ENCODE measurements at places on chromosomes 4 and X.

DNA sequence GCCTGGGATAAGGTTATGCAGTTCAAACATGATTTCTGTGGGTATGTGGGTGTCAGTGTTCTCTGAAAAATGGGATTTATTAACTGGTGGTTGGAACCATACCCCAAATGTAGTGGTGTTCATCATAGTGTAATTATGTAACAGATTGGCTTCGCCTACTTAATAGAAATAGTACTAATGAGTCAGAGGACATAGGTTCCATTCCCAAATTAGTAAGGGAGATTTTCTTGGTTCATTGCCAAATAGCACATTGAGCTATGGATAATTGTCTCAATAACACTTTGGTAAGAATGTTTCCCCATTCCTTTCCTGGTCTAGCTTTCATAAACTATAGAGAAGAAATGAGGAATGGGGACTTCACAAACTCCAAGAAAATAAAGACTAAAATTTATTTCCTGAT lies 20.5 kb upstream of the CYBB start:
- DNase-seq = no peak

DNA sequence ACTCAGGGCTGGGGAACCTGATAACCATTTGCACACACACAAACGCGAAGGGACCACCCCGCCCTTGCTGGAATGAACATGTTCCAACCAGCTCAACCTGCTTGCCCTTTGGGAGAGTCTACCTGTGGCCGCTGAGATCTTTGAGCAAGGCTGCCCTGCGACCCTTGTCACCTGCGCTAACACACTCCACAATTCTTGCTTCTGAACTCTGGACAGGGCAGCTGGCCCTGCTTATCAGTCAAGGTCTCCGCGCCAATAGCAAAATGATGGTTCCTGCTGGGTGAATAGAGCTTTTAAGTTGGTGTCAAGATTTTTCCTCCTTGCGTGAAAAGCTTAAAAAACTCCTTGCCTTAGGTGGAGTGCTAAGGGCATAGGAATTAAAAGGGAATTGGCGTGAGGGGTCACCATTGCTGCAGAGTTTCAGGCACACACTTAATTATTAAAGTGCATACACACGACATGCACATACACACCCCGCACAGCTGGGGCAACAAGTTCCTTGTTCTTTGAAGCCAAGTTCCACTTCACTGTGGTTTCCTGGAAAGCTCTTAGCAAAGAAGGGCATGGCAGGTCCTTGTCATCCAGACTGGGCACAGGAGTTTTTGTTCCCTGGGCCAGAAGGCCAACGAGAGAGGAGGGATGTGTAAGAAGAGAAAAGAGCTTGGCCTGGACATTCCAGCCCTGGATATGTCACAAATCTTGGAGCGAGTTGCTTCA lies 207.7 kb downstream of the STIM2 start:
- no peak for DNase-seq

GRCh38 chrX:41481264-41482109 lies 34.3 kb downstream of the NYX start:
- no peak for DNase-seq

- DNase-seq = no peak
Measured at GRCh38 chr4:24655971-24656370, 71.6 kb upstream of the DHX15 start.

GRCh38 chr4:107253090-107253489 lies 217.0 kb upstream of the DKK2 start:
- no peak for DNase-seq

DNA sequence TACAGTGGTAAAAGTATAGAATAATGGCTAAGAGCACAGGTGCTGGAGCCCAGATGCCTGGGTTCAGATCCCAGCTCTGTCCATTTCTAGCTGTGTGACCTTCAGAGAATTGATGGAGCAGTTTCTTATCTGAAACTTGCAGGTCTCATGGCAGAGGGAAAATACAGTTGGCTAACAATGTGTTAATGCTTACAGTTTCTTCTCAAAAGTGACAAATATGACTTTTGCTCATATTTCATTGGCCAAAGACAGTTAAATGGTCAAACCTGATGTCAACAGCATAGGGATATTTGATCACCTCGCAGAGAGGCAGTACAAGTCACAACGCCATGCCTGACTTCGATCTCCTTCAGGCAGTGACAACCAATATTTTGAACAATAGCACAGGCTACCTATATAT lies 60.2 kb upstream of the LCORL start:
- no peak for DNase-seq

- DNase-seq = no peak
Measured at GRCh38 chr4:118755438-118756226, 70.4 kb downstream of the METTL14 start.

GRCh38 chrX:141669689-141670088 lies 28.9 kb downstream of the SPANXD start:
- DNase-seq = peak; percentile 51

DNA sequence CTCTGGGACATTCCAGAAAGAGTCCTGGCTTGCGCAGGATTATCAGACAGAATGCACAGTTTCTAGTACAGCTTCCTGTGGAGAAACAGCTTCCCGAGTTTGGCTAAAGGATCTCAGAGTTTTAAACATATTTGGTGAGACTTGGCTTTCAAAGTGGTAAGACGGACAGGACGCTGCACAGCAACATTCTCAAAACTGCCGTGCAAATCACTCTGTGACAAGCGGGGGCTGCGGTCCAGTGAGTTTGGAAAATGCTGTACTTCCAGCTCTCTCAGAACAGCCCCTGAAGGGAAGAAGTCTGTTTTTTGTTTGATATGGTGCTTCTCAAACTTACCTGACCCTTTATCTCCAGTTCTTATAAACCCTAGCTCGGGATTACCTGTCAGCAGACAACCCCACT lies 18.1 kb downstream of the LGI2 start:
- no peak for DNase-seq

DNA sequence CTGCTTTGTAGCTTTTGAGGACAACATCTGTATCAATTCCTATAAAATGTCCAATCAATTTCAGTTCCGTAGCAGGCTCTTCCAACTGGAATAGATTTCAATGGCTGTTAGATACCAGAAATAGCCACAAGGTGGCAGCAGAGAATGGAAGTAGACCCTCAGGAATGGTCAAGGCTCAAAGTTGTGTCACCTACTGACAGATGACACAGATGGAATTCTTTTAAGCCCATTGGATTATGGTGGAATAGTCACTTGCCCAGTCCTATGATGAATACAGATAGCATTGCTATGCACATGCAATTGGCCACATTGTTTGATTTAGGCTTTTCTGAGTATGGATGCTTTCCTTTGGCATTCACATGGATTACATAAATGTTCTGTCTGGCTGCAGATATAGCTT lies 130.4 kb upstream of the RADX start:
- peak; percentile 50 for DNase-seq

GRCh38 chr4:73258436-73258685 lies 237 bp downstream of the ANKRD17 start:
- no peak for DNase-seq

DNA sequence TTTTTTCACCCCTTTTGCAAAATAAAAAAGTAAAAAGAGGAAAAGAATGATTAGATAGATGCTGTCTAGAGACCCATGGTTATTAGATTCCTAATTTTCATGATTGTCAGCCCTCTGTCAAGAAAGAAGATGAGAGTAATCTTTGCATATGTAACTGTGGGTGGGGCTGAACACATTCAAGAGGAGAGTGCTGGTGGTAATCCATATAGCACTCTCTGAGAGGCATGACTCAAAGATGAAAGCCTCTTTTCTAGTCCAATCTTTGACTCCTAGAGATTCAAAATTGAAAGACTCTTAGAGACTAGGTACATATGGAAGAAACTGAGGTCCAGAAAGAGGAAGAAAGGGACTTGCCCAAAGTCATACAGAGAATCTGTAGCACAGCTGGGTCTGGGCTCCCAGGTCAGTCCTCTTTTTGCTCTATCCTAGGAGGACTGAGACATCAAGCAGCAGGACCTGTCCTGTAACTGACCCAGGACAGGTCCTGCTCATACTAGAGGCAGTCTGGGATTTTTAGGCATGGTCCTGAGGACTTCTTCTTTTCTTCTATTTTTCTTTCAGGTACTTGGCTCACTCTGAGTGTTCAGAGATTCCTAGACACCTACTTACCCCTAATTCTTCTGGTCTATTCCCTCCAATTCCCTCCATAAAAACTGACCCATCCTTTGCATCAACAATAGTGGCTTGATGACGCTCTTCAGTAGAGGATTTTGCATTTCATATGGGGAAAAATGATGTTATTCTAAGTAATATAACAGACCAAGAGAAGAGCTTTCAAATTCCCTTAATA lies 23.8 kb downstream of the VSIG4 start:
- no peak for DNase-seq

DNA sequence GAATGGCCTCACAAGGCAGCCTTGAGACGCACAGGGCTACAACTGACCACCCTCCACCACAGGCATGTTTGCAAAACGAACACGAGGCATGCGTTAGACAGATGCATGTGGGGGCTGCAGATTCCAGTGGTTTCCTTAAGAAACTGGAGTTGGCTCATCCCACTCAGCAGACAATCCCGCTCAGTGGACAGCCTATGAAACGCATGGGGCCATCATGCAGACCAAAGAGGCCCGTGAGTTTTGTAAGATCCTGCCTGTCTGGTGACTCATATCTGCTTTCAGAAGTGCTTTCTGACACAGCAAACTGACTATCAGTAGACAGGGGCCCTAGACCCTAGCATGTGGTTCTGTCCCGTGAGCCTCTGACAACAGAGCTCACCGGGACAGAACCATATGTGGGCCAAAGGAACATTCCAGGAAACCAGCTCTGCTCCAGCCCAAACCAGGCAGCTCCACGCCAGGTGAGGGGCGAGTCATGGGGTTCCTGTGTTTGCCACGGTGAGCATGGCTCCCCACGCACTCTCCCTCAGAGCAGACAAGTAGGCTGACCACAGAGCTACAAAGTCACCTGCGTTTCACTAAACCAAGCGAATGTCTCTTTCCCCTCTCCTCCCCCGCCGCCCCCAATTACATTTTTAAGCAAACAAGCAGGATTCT lies 74.4 kb downstream of the MTMR1 start:
- peak; percentile 84 for DNase-seq

- DNase-seq = peak; percentile 57
Measured at GRCh38 chr4:73676861-73677323, 56.7 kb upstream of the RASSF6 start.

DNA sequence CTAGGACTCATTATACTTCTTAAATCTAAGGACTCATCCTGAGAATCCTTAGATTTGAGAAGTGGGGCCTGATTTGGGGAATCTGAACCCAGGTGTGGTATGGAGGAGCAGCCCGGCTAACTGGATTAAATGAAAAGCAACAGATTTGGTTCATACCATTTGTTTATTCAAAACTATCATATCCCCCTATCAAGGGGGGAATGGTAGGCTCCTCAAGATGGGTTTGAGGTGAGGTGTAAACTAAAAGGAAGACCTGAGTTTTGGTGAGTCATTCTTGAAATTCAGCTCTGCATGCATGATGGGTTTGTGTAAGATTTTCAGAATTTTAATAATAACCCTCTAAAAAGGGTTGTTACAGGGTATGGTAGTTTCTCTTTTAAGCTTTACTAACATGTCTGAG lies 53.4 kb downstream of the CASP6 start:
- no peak for DNase-seq

- DNase-seq = no peak
Measured at GRCh38 chrX:125295337-125295736, 24.3 kb upstream of the TEX13C start.

GRCh38 chrX:83469551-83469950 lies 38.5 kb upstream of the POU3F4 start:
- no peak for DNase-seq

DNA sequence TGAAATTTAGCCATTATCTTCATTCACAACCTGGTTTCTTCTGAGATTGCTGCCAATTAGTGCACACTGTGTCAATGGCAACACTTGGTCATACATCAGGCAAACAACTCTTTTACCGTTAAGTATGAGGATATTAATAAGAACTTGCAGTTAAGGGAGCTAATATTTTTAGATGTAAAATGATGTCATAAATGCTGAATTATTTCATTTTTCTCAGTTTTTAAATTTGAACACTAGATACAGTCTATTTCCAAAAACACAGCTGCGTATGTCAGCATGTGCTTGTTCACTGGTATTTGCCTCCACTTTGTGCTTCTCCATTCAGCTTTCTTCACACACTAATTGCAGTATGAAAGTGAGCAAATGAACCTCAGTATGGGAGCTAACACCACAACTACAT lies 1.6 kb downstream of the KLHL13 start:
- DNase-seq = no peak

DNA sequence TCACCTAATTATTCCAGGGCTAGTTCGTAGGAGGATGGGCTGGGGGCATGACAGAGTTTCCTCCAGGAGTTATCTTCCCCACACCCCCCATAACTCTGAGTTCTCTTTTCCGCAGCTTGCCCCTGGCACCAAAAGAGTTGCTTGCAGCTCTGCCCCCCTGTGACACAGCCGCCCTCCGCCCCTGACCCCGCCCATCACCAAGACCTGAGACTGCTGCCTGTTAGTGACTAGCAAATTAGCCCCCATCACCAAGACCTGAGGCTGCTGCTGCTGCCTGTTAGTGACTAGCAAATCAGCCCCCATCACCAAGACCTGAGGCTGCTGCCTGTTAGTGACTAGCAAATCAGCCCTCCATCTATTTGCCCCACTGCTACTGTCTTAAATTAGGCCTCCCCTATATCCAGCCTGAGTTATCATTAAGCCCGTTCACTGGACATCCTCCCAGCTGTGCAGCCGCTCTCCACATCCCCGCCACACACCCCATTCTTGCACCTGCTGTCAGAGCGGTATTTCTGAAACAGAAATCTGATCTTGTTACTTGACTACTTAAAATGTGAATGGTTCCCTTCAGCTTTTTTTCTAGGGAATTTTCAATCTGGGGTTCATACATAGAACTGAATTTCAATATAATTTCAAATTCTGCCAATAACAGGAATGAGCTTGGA lies 1.5 kb upstream of the PAPSS1 start:
- no peak for DNase-seq
